Inflammatory macrophage treated with lipopolysaccharide for 4 hours (primary cell): ENCODE measurements at places on chromosomes 12 and 14.

GRCh38 chr12:106226884-106227640 is 20.8 kb downstream of the CKAP4 start:
- peak; percentile 78 for DNase-seq

DNA sequence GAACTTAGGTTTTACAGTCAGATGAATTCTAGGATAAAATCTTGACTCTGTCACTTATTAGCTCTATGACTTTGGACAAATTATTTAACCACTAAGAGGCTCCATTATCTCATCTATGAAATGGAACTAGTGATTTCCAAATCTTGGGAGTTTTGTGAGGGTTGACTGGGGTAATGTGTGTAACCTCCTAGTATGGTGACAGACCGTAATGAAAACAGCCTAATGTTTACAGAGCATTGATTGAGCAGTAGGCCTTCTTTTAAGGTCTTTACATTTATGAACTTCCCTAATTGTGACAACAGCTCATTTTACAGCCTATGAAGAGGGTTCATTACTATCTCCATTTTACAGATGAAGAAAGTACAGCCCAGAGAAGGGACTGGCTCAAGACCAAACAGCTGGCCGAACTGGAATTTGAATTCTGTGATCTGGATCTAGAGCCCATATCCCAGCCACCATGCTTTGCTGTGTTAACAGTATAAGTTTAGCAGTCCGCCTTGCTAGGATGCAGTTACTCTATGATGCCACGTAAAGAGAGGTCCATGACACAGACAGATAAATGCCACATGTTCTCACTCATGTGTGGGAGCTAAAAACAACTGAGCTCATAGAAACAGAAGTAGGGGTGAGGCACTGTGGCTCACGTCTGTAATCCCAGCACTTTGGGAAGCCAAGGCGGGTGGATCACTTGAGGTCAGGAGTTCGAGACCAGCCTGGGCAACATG is 9.1 kb upstream of the FBXL14 start:
- peak; percentile 75 for DNase-seq

DNA sequence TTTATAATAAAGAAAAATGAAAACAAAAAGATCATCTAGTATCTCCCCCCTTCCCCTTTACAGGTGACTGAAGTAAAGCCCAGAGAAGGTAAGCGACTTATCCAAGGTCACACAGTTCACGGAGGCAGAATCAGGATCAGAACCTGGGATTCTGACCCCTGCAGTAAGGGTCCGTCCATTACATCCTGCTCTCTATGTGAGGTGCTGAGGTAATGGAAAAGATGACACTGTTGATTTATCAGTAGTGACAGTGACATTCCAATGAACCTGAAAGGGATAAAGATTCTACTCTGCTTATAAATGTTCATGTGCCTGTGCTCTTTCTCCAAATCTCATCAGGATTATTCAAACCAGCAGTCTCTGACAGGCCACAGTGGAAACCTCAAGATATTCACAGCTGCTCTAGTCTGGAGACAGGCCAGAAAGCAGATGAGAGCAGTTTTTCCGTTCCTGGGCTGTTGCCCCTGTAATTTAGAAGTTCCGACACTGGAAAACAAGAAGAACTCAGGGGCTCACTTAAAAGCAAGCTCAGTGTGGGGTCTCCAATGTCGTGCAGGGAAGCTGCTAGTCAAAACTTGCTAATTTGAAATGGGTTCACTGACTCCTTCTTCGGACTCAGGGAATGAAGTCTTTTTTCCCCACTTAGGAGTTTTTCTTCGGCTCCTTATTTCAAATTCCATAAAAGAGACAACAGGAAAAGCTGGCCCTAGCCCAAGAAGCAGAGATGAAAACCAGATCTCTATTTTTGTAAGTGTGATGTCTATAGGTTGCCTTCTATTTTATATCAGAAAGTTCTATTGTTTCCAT is 131.8 kb upstream of the EEA1 start:
- no peak for DNase-seq

GRCh38 chr12:105998561-105998960 is 140.2 kb downstream of the NUAK1 start:
- DNase-seq, result no peak

- DNase-seq, result no peak
Measured at GRCh38 chr14:75917322-75917945, 64.4 kb downstream of the TGFB3 start.

DNA sequence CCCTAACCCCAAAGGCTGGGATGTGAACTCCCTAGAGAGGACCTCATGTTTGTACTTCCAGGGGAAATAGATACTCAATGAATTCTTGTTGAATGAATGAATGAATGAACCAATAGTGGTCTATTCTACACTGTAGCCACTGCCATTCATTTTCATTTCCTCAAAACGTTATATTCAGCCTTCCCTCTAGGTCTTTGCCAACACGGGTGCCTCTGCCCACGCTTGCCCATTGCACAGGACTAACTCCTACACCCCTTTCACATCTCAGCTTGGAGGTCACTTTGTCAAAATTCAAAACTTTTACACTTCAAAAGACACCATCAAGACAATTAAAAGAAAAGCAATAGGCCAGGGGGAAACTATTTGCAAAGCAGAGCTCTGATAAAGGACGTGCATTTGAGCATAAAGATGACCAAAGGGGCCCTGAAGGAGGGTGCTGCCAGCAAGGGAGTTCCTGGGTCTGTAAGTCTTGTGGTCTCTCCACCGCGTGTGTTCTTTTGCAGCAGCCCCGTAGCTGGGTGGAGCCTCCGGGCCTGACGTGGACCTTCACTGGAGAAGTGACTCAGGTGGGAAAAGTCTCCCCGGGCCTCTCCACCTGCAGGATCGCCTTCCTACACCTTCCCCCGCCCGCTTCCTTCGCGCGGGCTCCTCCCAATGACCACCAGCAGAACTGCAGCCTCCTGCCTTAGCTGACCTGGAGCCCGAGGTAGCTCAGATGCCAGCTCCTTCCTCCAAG is 31.5 kb downstream of the TMEM63C start:
- DNase-seq, result peak; percentile 47

DNA sequence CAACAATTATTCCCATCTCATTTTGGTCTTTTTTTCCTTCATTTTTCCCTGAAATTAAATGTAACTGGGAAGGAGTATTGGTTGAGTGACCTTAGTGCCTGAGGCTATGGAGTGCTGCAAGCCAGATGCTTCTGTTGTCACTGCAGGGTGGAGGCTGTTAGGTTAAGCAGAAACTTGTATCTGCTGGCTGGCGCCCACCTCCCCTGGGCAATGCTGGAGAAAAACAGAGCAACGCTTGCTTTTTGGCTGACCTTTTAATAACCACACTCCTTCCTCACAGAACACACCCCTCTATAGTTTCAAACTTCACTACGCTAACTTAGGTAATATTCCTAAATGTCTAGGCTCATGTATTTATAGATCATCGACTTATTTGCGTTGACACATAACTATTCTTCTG is 583.5 kb upstream of the NOVA1 start:
- DNase-seq, result no peak

DNA sequence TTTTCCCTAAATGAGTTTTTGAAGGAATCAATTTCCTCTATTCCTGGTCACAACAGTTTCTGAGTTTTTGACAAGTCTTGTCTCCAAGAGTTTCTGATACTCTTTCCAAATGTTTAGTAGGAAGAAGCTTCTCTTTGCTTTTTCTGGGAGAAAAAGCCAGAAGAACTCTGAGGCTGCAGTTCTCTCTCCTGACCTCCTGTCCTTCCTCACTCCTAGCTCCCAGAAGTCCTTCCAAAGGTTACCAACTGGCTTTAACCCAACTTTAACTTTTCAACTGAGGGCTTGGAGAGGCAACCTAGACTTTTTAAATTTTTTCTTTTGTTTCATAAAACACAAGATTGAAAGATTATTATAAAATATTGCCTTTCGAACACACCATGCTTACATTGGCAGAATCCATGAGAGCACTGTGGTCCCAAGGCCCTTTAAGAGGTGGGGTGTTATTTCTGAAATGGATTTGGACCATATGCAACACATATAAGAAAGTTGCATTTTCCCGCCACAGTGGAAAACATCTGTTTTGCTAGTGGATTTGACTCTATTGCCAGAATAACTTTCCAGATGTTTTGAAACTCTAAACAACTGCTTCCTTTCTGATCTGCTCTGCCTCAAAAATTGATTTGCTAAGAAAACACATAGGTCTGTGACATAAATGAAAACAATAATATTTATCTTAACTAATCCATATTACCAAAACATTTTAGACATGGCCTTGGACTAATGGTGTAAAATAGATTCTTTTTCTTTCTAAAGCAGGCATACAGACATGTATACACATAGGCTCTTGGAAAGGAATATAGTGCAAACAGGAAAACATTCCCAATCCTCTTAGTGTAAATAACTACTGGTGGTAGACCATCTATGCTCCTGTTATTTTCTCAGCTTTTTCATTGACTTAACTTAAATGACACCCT is 22.3 kb upstream of the EPS8 start:
- no peak for DNase-seq

DNA sequence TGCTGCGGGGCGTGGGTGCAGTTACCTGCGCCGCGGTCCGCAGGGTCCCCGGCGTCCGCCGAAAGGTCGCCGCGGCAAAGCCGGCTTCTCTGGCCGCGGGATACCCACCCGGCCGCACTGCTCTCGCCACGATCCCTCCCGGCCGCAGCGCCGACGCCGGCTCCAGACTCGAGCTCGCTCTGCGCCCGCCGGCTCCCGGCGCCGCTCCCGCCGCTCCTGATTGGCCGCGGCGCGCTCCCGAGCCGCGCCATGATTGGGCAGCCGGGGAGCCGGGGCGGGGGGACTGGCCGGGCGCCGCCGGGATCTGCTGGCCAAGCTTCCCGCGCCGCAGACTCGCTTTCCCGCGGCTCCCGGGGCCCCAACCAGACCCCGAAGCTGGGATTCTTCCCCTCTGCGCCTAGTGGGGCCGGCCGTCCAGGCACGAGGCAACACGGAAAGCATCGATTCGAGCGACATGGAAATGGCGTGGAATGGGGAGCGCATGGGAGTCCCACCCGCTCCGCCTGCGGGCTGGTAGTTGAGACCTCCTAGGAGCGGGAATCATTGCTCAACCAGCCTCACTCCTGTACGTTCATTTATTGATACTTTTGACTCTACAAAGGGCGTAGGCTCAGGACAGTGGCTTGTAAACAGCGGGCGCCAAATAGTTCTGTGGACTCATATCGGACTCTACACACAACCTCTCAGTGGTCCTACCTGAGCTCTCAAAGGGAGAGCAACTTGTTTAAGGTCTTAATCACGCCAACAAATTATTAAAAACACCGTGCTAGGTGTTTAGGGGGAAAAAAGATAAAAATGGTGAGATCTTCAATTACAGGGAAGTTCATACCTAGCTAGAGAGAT is 36.4 kb upstream of the STON2 start:
- DNase-seq, result peak; percentile 72

DNA sequence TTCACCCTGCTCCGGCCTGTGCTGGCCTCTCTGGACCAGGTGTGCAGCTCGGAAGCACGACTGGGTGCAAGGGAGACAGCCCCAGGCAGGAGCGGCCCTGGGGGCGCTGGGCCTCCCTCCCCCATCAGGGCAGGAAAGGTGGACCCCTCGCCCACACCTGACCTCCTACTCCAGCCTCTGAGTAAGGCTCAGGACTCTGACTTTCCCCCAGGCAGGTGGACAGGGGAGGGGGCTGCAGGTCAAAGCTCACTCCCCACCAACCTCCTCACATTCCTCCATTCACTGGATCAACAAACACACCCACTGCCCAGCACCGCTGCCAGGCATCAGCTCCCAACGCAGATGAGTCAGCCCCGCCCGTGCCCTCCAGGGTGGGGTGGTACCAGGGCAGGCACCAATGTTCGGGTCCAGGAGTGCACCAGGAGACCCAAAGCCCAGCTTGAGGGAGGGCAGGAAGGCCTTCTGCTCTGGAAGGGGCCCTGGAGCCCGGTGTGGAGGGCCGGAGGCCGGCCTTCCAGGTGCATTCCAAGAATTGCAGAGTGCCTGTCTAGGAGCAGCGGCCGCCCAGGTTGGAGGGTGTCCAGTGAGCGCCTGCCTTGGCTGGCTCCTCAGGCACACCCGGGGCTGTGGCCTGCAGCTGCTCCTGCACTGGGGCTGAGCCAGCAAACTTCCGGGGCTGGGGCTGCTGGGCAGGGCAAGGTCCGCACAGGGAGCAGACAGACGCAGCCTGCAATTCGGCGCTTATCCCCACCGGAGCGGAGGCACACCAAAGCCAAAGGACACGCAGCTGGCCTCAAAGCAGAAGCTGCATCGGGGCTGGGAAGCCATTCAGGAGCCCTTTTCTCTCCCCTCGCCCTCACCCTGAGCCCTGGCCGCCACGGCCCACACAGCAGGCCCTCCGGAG is 1.6 kb upstream of the INF2 start:
- DNase-seq, result no peak

GRCh38 chr14:40248671-40249070 is 816.4 kb upstream of the FBXO33 start:
- no peak for DNase-seq

GRCh38 chr12:3152011-3152511 is 74.9 kb downstream of the TSPAN9 start:
- no peak for DNase-seq

DNA sequence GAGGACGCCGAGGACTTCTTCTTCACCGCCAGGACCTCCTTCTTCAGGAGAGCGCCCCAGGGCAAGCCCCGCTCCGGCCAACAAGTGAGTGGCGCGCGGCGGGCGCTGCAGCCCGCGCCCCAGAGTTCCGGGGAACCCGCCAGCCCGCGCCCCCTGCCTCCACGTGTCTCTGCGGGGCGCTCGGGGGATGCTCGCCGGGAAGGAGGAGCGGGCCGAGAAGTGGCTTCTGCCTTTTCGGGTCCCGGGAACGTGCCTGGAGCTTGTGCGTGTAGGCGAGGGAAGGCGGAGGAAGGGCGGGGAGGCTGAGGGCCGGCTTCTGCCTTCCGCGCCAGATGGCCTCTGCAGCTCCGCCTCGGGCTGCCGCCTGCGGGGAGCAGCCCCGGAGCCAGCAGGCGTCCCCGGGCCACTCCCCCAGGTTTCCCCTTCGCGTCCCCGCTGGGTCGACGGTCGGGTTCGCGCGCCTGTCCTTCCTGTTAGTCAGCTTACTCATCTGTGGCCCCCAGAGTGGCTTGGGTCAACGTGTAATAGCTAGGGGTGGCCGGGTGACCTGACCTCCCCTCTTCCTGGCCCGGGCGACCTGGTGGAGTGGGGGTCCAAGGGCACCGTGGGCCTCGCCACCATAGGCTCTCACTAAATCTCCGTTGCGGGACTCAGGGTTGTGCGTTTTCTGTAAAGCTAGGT is 505 bp downstream of the RASSF3 start:
- peak; percentile 91 for DNase-seq

DNA sequence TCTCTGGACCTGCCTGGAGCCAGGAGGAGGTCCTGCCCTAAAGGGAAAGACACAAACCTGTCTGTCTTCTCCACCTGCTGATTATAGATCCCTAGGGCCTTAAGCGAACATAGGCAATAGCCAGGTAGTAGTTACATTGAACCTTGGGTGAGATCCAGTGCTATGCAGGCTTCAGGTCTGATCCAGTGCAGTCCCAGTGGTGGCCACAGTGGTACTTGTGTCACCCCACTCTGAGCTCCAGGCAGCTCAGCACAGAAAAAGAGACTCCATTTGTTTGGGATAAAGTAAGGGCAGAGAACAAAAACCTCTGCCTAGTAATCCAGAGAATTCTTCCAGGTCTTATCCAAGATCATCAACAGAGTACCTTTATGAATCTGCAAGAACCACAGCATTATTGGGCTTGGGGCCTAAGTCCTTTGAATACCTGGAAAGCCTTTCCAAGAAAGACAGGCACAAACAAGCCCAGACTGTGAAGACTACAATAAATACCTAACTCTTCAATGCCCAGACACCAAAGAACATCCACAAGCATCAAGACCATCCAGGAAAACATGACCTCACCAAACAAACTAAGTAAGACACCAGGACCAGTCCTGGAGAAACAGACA is 60.4 kb upstream of the KTN1 start:
- DNase-seq, result no peak

- no peak for DNase-seq
Measured at GRCh38 chr12:107843351-107844311, 69.1 kb downstream of the ASCL4 start.

GRCh38 chr12:981176-981828 is 9.7 kb upstream of the ERC1 start:
- DNase-seq, result no peak
